Cerebellum (tissue), 4 donors: ENCODE measurements at places on chromosomes 3 and 15. TPM values are rescaled to one million over a fixed set of nuclear protein-coding genes. Genes with fewer than 3 reads are reported as not detected.

Gene ZNF280D
- 108 TPM for total RNA-seq

Gene HTR3E
- not detected for total RNA-seq

Gene CILP
- 0.27 TPM for total RNA-seq

Gene SENP8
- 3.0 TPM for total RNA-seq

Gene NXPE3
- total RNA-seq: 12.3 TPM

- DNase-seq: peak; percentile 54
Observed at GRCh38 chr3:44235604-44236484, 5.8 kb upstream of the TOPAZ1 start.

DNA sequence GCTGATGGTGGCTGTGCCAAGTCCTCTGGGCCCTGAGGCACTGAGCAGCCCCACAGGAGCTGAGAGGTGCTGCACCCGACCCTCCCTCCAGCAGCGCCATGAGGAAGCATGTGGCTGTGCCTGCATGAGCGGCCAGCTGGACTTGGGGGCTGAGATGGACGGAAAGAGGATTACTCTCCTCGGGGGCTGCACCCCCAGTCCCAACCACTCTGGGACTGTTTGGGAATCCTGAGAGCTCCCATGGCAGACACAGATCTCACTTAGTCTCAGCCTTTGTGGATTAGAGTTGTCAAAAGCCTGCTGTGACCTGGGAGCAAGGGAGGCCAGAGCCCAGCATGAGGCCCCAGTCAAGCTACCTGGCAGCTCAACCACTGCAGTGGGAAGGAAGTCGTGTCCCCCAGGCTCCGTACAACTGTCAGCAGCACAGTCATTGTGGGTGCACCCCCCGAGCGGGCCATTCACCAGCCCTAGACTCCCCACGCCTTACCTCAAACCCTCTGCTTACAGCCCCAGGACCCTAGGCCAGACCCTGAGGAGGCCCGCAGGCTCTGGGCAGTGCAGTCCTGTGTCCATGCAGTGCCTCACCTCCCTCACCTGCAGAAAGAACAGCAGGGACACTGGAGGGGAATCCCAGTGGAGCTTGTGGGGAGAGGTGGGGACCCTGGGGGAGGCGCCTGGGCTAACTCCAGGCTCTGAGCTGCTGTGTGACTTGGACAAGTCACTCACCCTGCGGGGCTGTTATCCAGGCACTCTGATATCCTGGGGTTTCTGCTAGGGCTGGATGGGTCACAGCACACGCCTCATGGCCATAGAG, 17.1 kb downstream of the PRR23E start:
- no peak for DNase-seq

- DNase-seq: no peak
Observed at GRCh38 chr15:71455107-71455506, 339.8 kb downstream of the THSD4 start.

DNA sequence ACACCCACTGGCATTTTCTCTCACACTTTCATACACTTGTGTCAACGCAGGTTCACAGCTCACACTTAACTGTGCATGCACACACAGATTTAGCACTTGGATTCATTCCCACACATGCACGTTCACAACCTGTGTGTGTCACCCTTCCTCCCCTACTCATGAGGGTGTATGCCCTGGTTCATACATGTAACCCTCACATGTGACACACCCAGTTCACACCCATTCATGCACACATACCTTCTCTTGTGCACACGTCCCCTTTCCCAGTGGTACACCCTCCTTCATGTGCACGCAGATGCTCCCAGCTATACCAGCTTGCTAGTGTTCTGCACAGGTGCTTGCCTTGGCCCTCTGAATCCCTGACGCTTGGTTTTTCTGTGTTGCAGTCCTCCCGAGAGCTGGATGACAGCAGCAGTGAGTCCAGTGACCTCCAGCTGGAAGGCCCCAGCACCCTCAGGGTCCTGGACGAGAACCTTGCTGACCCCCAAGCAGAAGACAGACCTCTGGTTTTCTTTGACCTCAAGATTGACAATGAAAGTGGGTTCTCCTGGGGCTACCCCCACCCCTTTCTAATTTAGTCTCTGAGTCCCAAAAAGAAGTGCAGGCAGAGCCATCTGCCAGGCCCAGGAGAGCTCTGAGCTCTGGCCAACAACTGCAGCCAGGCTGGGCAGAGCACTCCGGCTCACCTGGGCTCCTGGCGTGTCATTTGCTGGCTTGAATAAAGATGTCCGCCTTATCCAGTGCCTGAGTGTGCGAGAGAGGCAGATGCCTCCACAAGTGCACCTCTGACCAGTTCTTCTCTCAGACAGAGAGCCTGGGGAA, 39.5 kb downstream of the GOLGA6A start:
- peak; percentile 63 for DNase-seq

DNA sequence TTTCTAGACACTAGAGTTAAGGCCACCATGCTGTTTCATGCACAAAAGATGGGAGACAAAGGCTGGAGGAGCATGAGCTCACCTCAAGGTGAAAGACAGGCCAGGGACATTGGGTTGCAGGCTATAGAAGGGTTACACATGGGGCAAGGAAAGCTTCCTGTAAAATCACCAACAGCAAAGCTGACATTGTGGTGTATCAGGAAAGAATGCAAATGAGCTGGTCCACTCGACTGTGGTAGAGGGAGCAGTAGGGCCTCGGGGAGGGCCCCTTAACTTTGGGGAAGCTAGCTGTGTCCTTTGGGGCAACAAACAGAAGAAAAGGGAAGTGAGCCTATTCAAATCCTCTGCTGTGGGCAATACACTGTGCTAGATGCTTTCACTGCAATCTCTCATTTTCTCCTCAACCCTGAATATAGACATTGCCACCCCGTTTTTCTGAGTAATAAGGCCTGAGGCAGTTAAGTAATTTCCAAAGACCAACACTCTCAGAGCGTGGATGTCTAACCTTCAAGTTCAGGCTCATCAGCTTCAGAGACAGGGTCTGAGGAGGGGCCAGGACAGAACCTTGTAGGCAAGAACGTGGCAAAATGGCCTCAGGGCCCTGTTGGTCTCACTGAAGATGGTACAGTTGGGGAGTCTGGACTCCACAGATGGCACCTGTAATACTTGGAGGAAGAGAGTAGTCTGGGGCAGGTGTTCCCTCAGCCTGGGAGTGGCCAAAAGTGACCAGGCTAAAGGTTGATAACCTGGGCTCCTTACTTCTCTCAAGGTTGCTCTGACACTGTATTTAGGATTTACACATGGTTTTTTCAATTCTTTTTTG, 24.1 kb downstream of the CX3CR1 start:
- DNase-seq: no peak

GRCh38 chr3:26484140-26484539, 138.4 kb upstream of the LRRC3B start:
- DNase-seq: no peak

DNA sequence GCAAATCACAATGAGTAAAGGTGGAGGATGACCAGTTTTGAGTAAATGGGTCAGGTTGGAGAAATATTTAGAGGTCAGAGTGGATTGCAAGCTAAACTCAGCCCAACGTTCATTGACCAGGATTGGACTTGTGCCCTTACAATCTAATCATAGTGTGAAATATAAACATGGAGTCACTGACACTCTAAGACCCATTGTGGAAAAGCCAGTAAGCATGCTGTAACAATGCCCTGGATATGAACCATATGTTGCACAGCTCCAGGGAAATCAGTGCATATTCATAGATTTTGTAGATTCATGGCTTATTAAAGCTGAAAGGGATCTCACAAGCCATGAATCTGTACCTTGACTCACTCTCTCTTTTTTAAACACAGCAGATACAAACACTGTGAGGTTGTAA, 660.2 kb upstream of the LMCD1 start:
- DNase-seq: no peak

DNA sequence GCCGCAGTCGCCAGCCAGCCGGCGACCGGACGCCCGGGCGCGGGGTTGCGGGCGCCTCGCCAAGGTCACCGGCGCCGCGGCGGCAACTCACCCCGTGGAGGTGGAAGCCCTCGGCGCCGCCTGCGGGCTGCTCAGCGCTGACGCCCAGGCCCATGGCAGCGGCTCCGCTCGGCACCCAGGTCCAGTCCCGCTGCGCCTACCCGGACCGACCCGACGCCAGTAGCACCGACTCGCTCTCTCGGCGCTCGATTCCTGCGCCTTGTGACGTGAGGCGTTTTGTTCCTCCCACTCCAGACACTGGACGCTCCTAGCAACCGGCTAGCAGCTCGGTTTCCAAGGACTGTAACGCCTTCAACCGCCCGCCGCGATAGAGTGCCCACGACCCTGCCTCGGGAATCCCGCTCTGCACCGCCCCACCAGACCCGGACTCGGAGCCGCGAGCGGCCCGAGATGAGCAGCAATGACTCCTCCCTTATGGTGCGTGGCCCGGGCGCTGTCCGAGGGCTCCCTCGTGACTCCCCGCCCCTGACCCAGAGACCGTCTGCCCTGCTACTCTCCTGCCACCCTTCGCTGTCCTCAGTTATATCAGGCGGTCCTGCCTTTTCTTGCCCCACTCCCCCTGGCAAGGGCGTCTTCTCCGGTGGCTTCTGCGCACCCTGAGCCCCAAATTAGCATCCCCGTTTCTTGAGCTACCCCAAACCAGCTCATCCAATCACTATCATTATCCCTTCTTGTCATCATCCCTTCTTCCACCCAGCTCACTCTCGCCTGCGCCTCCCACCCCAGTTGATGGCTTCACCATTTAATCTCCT, at the start of the genes GORASP1 and TTC21A:
Gene GORASP1 (minus strand): TSS at position 240 of the 812 bp plus-strand sequence. CDS start 86 bp downstream, at position 154.
Gene TTC21A (plus strand): TSS at position 293 of the 812 bp plus-strand sequence. CDS start 158 bp downstream, at position 451.
- peak; percentile 96 for DNase-seq

GRCh38 chr15:88835646-88836045, 32.4 kb downstream of the ACAN start:
- no peak for DNase-seq

DNA sequence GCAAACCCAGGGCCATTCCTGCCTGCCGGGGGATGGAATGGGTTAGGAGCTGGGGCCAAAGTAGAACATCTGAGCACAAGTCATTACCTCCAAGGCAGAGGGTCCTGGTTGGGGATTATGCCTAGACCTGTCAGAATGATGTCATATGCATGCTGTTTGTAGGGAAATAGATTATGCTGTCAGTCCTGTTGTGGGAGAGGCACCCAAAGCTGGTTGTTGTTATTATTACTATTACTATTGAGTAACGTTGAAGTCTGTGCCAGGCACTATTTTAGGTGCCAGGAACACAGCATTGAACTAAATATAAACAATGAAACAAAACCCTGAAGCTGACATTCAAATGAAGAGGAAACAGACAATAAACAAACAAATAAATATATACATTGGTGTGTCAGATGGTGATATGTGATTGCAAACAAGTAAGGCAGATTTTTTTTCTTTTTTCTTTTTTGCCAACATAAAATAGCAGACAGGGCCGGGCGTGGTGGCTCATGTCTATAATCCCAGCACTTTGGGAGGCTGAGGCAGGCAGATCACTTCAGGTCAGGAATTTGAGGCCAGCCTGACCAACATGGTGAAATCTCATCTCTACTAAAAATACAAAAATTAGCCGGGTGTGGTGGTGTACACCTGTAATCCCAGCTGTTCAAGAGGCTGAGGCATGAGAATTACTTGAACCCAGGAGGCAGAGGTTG, 2.0 kb downstream of the P4HTM start:
- DNase-seq: no peak

DNA sequence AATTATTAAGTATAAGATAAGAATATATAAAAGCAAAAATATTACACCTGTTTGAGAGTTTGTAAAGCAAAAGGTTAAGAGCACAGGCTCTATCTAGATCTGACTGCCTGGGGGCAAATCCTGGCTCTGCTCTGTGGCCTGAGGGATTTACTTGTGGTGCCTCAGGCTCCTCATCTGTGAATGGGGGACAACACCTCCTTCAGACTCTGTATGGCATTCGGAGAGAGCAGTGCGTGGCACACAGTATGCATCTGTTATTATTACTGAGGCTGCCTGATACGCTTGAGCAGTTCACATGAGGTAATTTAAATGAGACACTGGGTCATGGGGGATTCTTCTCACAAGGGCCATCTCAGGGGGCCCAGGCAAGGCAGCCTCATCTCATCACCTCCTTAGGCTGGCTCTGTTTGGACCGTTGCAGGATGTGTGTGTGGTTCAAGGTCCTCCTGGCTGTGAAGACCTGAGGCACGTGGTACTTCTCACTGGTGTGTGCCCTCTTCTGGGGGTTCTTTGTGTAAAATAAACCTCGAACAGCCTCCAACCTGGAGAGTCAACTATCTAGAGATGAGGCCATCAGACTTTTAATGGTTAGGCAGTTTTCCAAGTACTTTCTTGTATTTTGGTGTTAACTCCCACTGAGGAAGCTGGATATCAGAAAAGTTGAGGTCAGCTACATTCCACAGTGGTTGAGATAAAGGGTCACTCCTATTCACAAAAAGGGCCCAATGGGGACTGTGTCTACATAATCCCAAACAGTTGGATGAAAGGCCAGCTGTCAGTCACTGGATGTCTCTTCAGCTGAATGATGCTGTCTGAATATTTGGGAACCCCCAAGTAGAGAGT, 9.0 kb downstream of the GNB5 start:
- no peak for DNase-seq

- no peak for DNase-seq
Observed at GRCh38 chr3:151813799-151814198, at the start of gene AADAC. Gene AADAC (plus strand): TSS chr3:151814116. CDS start chr3:151814163, 47 bp downstream.

GRCh38 chr15:67185051-67185450, 69.4 kb downstream of the AAGAB start:
- DNase-seq: no peak

DNA sequence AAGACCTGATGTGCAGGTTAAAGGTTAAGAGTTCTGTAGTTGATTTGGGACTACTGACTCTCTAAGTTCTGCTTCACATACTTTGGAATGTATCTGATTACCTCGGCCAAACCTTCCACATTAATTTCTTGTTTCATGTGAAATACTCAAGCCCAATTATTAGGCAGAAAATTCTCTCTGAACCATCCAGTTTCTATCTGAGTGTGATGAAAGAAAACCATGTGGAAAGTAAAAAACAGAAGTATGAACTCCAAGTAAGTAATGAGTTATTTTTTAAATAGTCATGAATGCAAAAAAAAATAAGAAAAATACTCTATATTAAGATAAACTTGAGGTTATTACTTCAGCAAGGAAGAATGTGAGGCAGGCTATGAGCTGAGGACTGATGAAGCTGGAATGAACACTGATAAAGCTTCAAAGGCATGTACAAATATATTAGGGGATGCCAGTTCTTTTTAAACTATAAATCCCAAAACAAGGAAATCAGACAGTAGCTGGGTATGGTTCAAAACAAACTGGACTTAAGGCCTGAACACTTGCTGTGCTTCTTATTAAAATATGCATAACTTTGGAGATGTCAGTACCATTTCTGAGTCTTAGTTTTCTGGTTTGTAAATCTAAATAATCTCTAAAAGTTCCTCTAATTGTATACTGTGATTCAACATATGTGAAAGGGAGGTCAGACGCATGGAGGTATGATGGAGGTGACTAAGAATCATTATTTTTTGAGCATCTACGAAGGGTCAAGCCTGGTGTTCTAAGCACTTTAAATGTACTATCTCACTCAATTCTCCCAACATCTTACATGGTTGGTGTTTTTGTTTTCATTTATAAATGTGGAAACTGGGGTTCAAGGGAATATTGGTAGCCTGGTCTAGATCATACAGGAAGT, 59.6 kb downstream of the COL6A6 start:
- no peak for DNase-seq

GRCh38 chr3:82137861-82138260, 376.4 kb upstream of the GBE1 start:
- DNase-seq: no peak

- no peak for DNase-seq
Observed at GRCh38 chr3:1533763-1534162, 440.9 kb downstream of the CNTN6 start.
